ENCODE measurements at places on chromosomes 6 and 20.

GRCh38 chr6:157107915-157108651 lies 215.2 kb downstream of the TMEM242 start:
- no peak for DNase-seq

- no peak for DNase-seq
These were observed 147.1 kb upstream of the SASH1 start for GRCh38 chr6:148195511-148195910.

DNA sequence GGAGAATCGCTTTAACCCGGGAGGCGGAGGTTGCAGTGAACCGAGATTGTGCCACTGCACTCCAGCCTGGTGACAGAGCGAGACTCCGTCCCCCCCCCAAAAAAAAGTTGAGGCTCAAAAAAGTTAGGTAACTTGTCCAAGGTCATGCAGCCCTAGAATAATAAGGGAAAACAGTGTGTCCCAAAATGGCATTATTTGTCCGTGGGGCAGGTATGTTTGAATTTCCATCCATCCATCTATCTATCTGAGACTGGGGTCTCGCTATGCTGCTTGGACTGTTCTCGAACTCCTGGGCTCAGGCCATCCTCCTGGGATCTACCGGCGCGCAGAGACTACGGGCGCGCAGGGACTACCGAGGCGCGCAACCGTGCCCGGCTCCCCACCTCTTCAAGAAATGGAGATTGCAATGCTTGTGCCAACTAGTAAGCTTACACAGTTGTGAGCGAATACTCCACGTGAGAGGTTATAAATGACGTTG lies 374 bp upstream of the ABCC10 start:
- DNase-seq = no peak

- no peak for DNase-seq
These were observed 68.1 kb upstream of the DTNBP1 start for GRCh38 chr6:15730922-15731321.

Measured in NCI-H187 treated with DMSO at 0.1 percent for 48 hours (cell line).